ENCODE measurements at places on chromosomes 13 and 19.
A peak's percentile ranks its signal among the peaks of the same experiment; 100 is the strongest.

DNA sequence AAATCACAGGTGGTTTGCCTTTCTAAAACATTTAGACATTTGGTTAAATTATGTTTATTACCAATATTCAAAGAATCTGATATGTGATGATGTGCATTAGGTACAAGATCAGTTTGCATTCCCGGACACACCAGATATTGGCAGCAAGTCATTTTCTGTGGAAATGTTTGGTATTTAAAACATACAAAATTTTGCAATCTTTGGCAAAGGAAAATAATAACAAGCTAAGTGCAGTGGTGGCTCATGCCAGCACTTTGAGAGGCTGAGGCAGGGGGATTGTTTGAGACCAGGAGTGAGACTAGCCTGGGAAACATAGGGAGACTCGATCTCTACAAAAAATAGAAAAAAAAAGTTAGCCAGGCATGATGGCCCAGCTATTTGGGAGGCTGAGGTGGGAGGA, 29.1 kb upstream of the TSC22D1 start:
- DNase-seq: no peak

DNA sequence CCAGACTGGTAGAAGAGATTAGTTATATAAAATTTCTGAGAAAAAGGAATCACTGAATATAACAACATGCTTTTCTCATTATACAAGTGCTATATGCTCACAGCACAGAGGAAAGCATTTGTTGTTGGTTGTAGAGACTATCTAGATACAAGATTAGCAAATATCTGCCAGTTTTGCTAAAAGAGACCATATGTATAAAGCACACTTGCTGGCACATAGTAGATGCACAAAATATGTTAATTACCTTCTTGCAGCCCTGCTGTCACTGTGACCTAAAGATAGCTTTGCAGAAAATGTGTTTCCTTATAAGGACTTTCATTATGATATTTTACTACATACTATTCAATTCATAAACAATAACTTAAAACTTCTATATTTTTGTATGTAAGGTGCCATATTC, 755.1 kb downstream of the PCDH9 start:
- no peak for DNase-seq

DNA sequence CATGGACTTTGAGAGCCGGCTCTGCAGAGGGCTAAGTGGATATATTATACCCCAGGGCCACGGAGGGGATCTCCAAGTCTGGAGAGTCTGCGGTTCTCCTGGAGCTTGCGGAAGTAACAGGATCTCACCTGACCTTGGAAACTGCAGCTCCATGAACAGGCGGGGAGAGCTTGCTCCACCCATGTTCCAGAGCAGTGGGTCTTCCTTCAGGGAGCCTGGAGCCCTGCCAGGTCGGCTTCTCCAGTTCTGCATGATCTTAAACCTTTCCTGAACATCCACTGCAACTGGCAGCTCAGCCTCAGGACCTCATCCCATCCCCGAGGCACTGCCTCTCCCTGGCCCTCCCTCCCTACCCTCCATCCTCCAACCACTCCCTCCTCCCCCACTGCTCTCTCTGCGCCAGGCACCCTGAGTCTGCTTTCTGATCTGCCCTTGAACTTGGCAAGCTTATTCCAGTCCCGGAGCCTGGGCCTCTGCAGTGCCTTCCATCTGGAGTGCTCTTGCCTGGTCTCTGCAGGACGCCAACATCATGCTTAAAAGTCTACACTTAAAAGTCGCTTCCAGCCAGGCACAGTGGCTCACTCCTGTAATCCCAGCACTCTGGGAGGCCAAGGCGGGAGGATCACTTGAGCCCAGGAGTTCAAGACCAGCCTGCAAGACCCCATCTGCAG, 13.2 kb downstream of the ATCAY start:
- no peak for DNase-seq

- no peak for DNase-seq
Measured at GRCh38 chr13:40756042-40756441, 14.9 kb downstream of the MRPS31 start.

DNA sequence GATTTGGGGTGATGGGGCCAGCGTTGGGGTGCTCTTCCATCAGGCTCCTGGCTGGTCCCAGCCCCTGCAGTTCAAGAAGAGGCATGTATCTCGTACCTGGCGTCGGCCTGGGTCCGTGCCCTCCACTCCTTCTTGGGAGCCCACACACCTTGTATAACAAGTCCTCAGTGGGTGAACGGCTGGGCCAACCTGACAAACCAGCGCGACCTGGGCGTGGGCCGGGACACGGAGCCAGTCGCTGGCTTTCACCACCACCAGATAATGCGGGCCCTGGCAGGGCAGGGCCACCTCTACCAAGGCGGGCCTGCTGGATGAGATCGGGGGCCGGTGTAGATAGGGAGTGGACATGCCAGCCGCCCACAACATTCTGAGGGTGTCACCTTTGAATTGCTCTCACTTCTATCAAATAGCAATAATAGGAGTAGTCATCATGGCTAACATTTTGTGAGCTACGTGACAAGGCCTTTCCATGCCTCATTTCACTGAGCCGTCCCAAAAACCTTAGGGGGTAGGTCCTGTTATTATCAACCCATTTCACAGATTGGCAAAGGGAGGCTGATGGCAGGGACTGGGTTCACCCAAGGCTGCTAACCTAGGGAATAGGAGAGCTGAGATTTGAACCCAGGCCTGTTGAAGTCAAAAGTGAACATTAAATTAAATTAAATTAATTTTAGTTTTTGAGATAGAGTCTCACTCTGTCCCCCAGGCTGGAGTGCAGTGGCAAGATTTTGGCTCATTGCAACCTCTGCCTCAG, 3.5 kb downstream of the CYP4F22 start:
- DNase-seq: no peak

- no peak for DNase-seq
Measured at GRCh38 chr19:17753976-17754375, 2.7 kb downstream of the FCHO1 start.

GRCh38 chr19:38975861-38976271, 324 bp upstream of the FBXO17 start:
- DNase-seq: no peak

DNA sequence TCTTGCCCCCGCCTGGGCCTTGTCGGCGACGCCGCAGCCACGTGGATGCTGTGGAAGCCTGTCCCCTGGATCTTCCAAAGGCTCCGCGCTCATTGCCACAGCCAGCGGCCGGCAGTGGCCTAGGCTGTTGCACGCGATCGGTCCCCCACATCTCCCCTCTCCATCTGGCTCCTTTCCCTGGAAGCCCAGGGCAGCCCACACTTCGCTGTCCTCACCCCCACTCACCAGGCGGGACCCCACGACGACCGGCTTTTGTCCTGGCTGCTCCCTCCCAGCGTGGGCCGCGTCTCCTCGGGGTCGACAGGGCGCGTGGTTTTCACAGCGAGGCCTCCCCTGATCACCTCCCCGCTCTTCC, 605 bp upstream of the TEX30 start:
- no peak for DNase-seq

- no peak for DNase-seq
Measured at GRCh38 chr19:57016076-57016475, 103.7 kb upstream of the USP29 start.

DNA sequence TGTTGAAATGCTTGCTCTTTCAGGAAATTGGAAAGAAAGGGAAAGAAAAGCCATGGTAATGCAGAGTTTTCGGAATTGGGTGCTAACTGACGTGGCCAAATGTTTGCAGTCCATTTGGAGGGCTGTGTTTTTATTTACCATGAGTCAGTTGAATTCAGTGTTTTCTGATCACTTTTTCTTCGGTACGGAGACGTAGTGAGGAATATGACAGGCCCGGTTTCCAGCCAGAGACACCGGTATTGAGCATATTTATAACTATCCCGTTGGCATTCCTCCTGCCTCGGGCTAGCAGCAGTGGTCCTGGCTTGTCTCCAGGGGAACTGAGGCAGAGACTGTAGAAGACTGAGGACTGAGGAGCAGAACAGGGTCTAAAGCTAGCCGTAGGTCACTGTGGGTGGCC, 1.0 kb downstream of the CDC16 start:
- no peak for DNase-seq

DNA sequence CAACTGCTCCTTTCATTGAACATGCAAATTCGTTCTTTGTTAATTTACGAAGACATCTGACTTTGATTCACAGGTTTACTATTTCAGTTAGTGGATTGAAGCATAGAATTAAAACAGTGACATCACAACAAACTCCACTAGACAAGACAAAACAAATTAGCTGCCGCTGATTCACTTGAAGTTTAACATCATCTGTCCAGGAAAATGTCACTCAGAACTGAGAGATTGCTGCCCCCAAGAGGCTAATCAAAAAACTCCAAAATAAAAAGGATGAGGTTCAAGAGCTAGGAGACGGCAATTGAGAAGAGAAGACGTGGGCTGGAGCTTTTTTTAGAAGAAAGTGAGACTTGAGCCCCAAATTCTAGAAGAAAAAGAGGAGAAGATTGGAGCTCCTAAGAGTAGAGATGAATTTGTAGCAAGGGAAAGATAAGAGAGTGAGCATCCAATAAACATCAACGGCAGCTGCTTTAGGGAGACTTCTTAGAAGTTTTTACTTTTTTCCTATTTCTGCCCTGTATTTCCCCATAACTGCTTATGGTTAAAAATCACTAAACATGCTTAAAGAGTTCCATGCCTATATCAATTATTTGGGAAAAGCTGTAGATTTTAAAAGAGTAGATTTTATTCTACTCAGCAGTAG, 40.8 kb upstream of the TPP2 start:
- no peak for DNase-seq

DNA sequence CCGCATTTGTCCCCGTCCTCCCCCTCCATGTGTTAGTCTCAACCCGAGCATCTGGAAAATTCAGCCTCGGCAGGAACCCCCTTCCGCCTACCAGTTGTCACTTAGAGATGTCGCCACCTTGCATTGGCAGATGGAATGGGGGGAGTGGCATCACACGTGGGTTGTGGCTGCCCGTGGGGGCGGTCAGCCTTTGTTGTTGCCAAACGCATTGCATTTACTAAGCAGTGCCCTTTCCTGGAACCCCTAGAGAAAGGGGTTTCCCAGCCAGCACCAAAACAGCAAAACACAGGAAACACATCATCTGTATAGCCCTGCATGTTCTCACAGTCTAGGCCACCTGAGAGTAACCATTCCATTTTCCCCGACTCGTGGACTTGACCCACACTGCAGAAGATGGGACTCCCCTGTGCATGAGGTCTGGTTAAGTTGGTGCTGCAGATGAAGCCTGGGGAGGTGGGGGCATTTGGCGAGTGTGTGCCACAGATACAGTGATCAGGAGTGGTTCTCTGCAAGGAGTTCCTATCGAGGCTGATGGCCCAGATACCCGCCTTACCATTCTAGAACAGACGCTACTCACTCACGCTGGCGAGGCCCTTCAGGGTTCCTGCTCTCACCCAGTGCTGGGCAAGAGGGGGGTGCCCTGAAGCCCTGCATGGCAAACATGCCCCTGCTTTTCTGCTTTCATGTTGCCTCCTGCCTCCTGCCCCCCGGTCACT, 38.3 kb downstream of the TMED1 start:
- DNase-seq: peak; percentile 51

DNA sequence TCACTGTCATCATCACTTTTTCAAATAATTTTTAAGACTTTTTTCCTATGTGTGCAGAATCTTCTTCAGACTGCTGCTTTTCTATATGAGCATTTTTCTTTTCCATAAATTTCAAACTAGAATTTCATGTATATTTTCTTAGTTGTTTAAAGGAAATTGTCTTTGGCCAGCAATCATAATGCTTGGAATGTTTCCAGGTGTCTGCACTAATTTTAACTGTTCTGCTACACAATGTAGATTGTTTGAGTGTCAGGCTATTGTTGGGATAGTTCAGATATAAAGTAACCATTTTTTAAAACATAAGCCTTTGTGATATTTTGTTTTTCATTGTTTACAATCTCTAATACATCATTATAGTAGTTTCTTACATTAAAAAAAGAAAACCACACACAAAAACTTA, 1418.5 kb downstream of the EFNB2 start:
- no peak for DNase-seq

- DNase-seq: no peak
Measured at GRCh38 chr19:41577144-41577830, 1.3 kb downstream of the CEACAM21 start.

- DNase-seq: no peak
Measured at GRCh38 chr19:5964816-5965565, 12.9 kb downstream of the RANBP3 start.

DNA sequence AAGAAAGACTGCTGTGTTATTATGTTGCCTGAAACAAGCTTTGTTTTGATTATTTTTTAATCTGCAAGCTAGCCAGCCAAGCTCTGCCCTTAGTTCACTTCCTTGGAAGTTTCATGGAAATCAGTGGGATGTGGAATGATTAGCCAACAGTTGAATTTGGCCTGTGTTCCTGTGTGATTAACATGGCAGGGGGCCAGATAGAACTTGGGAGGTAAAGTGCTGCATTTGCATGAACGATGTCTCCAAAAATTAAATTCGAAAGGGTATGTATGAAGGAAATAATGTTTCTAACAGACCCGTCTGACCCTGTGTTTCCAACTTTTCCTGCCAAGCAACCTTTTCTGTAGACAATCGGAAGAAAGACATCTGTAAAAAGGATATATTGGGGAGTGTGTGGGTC, 32.2 kb downstream of the UFM1 start:
- DNase-seq: no peak

DNA sequence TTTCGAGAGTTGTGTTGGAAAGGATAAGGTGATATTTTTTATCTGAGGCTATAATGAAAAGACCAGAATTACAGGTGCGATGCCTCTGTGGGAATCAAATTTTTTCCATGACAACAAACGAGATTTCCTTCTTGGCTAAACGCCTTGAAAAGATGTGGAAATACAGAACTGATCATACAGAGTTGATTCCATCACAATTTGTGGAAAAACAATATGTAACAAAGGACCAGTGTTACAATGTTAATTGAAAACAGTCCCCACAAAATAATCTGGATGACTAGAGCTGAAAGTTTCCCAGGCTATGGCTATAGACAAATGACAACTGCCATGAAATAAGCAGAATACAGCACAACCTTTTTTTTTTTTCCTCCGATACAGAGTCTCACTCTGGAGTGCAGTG, 628.9 kb downstream of the DIAPH3 start:
- DNase-seq: no peak

DNA sequence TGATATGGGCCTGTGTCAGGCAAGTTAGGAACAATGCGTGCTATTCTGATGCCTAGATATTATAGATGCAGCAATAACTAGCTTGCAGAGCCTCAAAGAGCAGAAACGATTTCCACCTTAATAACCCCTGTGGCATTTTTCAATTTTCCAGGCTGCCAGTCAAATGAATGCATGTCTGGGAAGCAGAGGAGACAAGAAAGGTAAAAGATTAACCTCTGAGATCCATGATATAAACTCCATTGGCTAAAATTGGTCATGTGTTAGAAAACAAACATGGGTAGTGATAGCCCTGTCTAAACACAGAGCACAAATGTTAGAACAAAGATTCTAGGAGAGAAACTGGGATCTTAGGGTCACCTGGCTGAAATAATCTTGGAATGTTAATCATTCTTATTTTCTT, 811.1 kb downstream of the DIAPH3 start:
- no peak for DNase-seq

GRCh38 chr19:50772476-50772875, 2.2 kb downstream of the GPR32 start:
- no peak for DNase-seq

GRCh38 chr13:77863144-77863543, 55.5 kb downstream of the EDNRB start:
- DNase-seq: no peak
